ENCODE measurements at places on chromosomes 7 and 10.

DNA sequence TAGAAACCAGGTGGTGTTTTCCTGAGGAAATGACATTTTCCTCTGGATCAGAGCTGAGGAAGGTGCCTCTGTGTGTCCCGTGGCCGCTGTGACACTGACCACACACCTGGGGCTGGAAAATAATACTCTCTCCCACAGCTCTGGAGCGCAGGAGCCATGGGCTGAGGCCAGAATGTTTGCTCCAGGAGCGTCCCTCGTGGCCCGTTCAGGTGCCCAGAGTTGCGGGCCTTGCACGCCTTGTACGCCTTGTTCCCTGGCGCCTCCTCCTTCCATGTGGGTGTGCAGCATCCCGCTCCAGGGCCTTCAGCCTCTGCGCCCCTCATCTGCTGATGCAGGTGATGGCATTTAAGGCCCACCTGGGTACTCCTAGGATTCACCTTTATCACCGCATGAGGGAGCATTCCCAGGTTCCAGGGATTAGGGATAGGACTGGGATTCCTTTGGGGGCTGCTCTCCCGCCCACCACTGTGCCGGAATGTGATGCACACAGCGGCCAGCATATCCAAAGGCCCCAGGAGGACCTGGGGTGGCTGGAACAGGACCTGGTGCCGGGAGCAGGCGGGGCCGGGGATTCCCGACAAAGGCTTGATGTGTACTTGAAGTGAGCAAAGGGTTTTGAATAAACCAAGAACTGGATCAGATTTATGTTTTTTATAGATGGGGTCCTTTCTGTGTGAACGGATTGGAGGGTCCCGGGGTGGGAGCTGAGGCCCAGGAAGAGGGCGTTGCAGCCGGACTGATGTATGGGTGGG, 44.0 kb downstream of the PITRM1 start:
- DNase-seq = no peak

DNA sequence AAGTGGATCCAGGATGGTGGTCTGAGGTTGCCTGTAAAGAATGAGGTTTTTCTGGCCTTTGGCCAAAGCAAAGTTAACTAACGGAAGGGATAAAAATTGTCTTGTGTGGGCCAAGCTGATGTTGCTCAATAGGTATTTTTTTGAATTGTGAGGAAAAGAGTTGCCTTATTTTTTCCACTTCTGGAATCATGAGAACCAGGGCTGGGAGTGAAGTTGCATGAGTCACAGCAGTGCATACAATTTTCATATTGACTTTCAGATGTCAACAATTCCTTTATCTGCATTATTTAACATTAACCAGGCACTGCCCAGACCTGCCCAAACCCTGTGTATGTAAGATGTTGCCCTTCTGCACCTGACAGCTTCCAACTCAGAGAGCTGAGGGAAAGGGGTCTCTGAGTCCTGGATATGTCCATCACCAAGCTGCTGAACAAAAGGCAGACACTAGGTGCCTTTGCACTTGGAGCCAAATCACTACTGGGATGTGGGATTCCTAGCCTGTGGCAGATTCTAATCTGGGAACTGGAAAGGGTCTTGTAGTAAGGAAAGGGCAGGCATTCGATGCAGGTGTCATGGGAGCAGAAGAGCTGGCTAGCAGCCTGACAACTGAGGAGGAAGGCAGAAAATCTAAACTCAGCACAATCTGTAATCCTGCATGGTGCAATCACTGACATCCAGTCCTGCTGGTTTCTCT, 52.3 kb upstream of the SLC35B4 start:
- no peak for DNase-seq

DNA sequence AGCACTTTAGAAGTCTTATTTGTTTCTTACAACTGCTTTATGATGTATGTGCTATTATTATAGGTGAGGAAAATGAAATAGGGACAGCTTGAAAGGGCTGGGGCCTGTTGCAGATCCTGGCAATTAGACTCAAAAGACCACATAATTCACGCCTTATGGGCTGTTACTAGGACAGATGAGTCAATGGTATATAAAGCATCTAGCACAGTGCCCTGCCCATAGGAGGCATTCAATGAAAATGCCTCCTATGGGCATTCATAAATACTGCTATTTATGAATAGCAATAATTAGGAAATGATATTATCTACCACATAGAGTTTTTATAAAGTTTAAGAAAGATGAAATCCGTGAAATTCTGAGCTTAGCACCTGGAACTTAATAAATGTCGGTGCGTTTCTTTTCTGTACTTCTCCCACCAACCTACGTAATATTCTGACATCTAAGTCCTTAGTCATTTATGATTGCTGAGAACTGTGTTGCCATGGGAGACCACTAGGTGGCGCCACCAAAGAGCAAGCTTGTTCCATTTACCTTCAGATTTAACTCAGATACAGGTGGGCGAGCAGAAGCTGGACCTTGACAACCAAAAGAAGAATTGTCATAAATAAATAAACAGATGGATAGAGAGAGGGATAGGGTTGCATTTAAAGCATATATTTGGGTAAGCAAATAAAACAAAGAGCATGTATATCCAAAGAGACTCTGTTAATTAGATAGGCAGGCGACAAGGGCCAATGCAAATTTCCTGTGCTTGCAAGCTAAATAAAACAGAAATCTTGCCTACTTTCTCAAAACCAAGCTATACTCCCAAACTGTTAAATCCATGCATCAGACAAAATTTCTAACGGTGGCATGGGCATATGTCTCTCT, 699.9 kb downstream of the INHBA start:
- DNase-seq = no peak

GRCh38 chr7:112010109-112010508, 196.1 kb downstream of the DOCK4 start:
- no peak for DNase-seq

GRCh38 chr10:5356302-5356763, 8.4 kb upstream of the UCN3 start:
- DNase-seq = no peak

GRCh38 chr10:17536221-17536620, 81.0 kb downstream of the HACD1 start:
- DNase-seq = no peak

All from activated naive CD4-positive, alpha-beta T cell (primary cell).